Pulmonary artery endothelial cell (primary cell): ENCODE measurements at places on chromosomes 5 and 9. TPM values are rescaled to one million over a fixed set of nuclear protein-coding genes. Genes with fewer than 3 reads are reported as not detected.

The HK3 gene
- under 0.01 and 0.04 TPM in 2 replicates for total RNA-seq

The KCNT1 gene
- under 0.01 TPM in 1 of 2 replicates, not detected in the other for total RNA-seq

DNA sequence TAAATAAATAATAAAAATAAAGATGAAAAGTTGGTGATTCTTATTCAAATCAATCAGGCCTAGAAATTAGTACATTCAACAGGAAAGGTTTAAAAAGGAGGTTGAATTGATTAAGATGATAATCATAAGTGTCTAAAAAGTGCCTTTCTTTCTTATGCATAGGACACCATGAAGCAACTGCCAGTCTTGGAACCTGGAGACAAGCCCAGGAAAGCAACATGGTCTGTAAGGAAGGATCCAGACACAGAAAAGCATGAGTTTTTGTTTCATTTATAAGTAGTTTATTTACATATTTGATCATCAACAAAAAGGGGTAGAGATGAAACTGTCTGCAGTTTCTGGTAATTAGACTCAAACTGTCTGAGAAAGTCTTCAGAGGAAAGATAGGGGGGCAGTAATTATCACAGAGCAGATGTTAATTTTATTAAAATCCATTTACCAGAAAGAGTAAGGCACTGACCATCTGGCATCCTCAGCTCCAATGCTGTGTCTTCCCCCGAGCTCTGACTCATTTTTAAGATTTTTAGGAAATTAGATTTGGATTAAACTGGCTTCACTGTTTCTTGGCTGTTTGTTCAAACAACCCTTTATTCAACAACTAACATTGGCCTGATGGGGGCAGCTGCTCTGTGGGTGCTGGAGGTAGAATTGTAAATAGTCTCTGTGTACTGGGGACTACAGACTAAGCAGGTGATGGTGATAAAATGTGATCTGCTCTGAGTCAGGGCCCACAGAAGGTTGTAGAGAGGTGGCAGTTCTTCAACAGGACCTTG is 2.7 kb downstream of the RABEPK start:
- DNase-seq, result no peak

GRCh38 chr9:15178631-15179030 is 128.4 kb downstream of the TTC39B start:
- no peak for DNase-seq

DNA sequence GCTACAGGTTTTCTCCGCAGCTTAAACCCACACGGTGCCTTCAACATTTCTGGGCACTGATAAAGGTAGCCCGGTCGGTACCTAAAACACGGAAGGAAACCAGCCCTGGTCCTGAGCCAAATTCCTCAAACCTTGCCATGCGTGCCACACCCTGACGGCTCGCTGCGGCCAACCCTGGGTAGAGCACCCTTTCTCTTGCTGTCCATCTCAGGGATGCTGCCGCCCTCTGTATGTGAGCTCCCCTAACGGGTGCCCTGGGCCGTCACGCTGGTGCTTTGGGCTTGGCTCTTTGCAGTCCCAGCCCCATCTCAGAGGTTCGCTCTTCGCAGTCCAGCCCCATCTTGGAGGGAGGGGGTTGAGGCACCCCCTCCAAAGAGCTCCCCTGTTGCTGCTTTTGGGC is 43.9 kb downstream of the PNPLA7 start:
- DNase-seq, result no peak

DNA sequence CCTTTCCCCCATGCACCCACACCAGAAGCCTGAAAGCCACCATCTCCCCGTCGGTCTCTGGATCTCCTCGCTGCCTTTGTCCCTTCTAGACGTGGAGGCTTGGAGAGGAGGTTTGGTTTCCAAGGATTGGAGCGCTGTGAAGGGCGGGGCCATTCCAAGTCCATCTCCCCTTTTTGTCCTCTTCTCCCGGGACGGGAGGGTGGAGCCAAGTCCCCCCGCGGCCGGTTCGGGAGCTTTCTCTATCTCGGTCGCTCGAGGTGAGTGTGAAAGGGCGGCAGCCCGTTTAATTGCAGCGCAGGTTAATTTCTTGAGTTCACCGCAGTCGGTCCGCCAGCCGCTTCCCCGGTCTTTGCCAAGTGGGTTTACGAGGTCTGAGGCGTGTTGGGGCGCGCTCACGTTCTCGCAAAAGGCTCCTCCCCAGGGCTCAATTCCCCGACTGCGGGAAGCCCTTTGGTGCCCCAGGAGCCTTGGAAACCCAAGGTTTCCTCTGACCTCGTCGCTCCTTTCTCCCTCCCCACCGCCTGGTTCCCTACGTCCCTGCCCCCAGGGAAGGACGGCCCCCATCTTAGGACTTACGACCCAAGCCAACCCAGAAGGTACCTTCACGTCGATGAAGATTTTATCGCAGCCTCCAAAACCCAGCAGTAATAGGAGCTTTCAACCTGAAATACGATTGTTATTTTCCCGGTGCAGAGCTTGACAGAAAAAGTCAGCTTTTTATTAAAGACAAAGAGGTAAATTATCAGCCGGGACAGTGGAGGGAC is 2.8 kb upstream of the ZNF462 start:
- DNase-seq, result no peak

DNA sequence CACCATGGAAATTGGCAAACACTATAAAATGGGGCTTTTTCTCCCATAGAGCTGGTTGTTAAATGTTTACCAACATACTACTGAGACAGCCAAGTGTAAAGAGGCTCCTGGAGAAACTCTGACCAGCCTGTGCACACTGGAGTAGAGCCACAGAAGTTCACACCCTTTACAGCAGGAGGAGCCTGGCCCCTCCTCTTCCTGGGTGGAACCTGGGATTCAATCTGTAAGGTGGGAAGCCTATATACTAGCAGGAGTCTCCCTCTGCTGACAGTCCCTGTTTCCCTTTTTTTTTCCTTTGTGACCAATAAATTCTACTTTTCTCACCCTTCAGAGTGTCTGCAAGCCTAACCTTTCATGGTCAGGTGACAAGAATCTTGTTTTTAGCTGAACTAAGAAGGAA is 10.4 kb upstream of the SLC30A5 start:
- DNase-seq, result no peak

- DNase-seq, result no peak
Measured at GRCh38 chr9:109117856-109118807, 1.6 kb downstream of the TMEM245 start.

DNA sequence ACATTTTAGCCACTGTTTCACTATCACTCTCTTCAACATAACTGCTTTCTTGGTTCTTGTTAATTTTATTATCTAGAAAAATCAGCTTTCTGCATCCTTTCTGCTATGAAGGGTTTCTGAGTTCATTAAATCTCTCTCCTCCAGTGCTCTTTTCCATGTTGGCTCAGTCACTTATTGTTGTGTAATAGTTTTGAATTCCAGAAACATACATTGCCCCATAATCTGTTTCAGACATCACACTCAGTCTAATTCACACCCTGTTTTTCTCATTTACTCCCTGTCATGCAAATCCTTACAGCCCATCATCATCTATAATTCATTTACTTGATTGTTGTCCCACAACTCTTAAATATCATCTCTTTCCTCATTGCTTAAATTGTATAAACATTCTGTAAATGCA is 176.1 kb upstream of the CDH12 start:
- no peak for DNase-seq

- no peak for DNase-seq
Measured at GRCh38 chr5:61673007-61673735, 341.1 kb downstream of the ZSWIM6 start.

GRCh38 chr9:72491242-72491641 is 30.2 kb upstream of the TMC1 start:
- no peak for DNase-seq
